Skeletal muscle cell (primary cell): ENCODE measurements at places on chromosomes 3 and 15.

- no peak for DNase-seq
Observed at GRCh38 chr3:23894254-23895061, 22.3 kb downstream of the NKIRAS1 start.

GRCh38 chr3:30752970-30753369 lies 141.5 kb downstream of the GADL1 start:
- DNase-seq: peak; percentile 63

DNA sequence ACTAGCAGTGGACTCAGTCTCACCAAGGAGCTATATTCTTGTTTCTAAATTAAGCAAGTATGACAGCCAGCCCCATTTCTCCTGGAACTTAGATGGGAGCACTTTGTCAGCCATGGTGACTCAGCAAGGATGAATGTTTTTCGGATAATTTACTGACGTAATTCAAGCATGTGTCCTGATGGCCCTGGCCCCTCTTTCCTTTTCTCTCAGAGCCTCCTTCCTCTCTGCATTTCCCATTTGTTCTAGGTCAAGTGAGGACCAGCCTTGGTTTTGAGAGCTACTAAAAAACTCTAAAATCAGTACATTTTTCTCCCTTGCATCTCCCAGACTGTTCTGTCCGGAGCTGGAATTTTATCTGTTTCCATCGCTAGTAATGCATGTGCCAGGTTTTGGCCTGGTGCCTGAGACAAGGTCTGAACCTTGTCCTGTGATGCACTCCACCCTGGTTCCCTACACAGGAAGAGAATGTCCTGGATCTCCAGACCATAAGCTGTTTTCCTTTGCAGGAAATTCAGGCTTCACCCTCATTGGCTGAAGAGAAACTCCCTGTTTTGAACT lies 256.6 kb upstream of the ROPN1 start:
- DNase-seq: peak; percentile 73

DNA sequence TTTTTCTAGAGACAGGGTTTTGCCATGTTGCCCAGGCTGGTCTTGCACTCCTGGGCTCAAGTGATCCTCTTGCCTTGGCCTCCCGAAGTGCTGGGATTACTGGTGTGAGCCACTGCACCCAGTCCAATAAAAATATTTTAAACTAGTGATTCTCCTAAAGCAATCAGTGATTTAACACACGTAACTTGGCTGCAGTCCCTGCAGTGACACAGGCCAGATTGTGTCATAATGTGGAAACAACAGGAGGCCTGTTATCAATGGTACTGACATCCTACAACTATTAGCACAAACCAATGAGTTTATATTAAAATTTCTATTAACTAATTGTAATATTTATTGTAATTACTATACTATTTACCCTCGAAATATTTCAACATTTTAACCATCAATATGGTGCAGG lies 1.6 kb upstream of the SEC61A1 start:
- no peak for DNase-seq

DNA sequence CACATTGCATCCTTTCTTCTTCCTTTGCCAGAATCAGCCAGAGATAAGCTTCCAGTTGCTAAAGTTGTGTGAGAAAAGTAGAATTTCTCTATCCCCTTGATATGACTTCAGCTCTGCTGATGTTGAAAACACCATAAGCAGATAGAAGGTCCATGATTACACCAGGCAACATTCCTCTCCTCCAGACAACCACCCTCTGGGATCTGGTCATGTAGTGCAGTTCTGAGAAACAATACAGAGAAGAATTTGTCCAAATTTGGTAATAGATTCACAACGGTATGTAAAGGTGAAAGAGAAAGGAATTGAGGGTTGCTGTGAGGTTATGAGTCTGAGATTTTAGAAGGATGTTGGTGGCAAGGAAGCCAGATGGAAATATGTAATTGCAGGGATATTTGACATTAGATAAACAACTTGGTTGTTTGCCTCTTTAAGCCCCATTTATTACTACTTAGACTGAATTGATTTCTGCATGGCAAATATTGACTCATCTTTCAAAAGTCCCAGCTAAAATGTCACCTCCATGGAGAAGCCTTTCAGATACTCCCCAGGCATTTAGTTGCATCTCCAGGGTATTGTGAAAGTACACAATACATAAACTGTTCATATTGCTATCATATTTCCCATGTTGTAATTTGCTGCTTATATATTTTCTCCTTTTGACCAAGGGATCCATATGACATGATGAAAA lies 134.9 kb downstream of the GAP43 start:
- no peak for DNase-seq
